ENCODE measurements at places on chromosomes 1 and 21.
A peak's percentile ranks its signal among the peaks of the same experiment; 100 is the strongest.

DNA sequence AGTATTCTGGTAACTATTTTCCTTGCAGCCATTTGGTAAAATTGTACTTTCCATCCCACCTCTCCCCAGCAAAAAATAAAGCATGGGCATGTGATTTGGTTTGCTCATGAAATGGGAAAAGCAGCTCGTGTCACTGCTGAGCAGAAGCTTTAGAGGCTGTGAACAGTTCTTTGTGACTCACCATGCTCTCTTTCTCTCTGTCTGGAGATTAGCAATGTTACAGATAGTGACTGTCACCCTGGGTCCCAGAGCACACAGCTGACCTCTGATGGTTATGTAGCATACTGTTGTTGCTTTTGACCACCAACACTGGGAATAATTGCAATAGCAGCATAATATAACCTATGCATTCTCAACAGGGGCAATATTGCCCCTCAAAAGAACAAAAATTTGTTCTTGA is 70.6 kb downstream of the RGS2 start:
- DNase-seq: no peak

DNA sequence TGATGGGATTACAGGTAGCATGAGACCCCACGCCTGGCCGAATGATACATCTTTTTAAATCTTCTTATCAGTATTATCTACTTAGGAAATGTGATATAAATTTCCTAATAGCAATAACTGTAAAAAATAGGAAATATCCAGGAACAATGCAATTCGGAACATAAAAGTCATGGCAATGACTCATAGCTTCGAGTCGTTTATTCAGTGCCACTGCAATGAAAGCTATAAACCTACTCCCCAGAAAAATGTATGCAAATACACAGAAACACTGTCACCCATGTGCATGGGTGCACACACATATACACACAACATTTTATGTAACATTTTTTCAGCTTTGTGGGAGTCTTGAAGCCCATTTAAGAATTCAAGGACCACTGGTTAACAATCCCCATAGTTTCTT is 194.6 kb downstream of the PATJ start:
- no peak for DNase-seq

GRCh38 chr1:228374711-228375577 is 31.7 kb downstream of the TRIM11 start:
- peak; percentile 19 for DNase-seq

DNA sequence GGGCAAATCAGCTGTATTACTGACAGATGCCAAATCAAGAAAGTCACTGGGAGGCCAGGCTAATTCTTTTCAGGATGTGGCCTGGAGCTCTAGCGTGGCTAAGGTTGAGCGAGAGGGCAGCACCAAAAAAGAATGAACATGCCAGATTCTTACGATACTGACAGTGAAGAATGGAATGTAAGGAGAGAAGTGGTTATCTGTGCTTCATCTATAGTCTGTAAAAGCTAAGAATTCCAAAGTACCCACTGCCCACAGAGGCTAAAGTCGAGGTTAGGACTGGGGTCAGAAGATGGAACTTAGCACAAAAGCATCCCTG is 32.7 kb downstream of the TFAP2E start:
- no peak for DNase-seq

- DNase-seq: no peak
These were observed 12.5 kb downstream of the CDC7 start for GRCh38 chr1:91513160-91513559.

GRCh38 chr21:46181953-46182547 is 2.2 kb downstream of the SPATC1L start:
- DNase-seq: no peak

- no peak for DNase-seq
These were observed 44.6 kb downstream of the ATP1A1 start for GRCh38 chr1:116417678-116418077.

- DNase-seq: no peak
These were observed 174.0 kb upstream of the ATP1B1 start for GRCh38 chr1:168932539-168932938.

GRCh38 chr1:50893466-50893865 is 66.6 kb downstream of the FAF1 start:
- DNase-seq: no peak

DNA sequence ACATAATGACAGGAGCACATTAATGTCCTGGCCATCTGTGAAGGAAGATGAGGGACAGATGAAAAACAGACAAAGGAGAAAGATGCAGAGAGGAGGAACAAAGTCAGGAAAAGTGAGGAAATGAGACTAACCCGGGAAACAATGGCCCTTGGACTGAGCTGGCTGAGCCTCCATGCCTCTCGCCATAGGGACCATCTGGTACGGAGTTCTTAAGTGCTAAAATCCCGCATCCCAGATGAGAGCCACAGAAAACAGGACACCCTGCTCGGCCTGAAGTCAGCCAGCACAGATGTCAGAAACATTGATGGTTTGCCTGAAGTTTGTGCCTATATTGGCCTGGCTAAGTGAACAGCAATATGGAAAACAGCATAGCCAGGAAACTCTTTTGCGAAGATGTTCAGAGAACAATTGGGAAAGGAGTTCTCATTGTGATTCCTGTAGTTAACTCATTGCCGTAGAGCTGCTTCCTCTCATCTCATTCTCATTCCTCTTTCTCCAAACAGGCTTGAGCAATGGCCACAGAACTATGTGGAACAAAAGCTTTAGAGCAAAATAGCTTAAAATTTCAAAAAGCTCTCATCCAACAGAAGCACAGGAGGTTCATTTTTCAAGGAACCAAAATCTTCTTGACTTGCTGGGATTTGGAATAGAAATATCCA is 96.6 kb downstream of the ASTN1 start:
- DNase-seq: no peak

GRCh38 chr1:185663332-185663731 is 70.9 kb upstream of the HMCN1 start:
- no peak for DNase-seq

GRCh38 chr1:67339623-67340343 is 32.1 kb downstream of the IL12RB2 start:
- peak; percentile 32 for DNase-seq

- DNase-seq: peak; percentile 61
These were observed 256.6 kb downstream of the ST6GALNAC3 start for GRCh38 chr1:76330991-76331603.

GRCh38 chr21:29416268-29416667 is 117.5 kb downstream of the BACH1 start:
- no peak for DNase-seq

DNA sequence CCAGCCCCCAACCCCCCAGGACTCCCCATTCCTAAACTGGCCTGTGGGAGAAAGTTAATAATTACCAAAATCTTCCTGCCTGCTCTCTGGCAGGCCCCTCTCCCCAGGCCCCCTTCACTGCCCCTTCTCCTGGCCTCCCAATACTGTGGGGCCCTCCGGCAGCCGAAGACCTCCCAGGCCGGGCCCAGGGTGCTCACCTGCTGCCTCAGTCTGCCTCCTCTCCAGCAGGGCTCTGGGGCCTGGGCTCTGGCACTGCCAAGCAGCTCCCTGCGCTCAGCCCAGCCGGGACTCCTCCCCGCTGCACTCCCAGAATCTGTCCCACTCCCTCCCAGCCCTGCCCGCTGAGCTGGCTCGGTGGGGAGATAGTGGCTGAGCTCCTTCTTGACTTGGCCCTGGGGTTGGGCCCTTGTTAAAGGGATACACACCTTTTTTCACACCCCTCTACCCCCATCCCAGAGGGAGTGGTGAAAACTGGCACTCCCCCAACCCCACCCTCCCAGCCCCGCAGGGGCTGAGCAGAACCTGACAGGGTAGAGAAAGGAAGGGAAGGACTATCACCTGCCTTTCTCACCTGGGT is at the start of gene S100A16:
Gene S100A16, minus strand, starts transcription at position 383 of the 577 bp plus-strand sequence. CDS start 4,986 bp downstream, outside the sequence.
- DNase-seq: no peak

DNA sequence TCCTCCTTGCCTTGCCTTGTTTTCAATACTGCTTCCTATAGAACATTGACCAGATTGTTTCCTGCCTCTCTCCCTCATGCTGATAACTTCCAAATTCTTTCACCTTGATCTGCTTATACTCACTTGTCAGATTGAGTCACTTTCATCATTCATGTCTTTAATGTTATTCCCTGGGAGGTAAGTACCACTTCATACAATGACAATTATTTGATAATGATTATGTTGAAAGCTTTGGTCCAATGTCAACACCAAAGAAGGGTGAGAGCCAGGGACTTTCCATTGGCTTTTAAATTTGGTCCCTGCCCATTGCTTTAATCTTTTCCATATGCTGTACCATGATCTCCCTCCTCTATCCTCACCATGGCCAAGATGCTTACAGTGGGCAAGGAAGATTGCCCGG is 137.4 kb downstream of the SYT2 start:
- no peak for DNase-seq

Measured in fibroblast of skin of left biceps (primary cell).